ENCODE measurements at places on chromosomes 4 and X.
A peak's percentile ranks its signal among the peaks of the same experiment; 100 is the strongest.

DNA sequence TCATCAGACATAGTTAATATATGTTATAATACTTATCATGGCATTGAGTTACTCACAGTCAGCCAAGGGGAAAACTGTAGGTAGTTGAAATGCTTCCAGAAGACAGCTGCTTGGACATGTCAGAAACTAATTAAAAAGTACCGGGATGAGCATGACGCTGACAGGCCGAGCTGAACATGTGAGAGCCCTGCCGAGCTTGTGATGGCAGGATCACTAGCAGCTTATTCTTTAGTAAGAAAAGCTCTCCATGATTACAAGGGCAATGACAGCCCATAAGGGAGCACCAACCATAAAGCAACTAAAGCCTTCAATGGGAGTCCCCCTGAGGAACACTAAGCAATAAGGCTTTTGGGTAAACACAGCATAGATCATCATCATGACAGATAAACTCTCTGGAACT, 435.6 kb downstream of the TLL1 start:
- DNase-seq = no peak

DNA sequence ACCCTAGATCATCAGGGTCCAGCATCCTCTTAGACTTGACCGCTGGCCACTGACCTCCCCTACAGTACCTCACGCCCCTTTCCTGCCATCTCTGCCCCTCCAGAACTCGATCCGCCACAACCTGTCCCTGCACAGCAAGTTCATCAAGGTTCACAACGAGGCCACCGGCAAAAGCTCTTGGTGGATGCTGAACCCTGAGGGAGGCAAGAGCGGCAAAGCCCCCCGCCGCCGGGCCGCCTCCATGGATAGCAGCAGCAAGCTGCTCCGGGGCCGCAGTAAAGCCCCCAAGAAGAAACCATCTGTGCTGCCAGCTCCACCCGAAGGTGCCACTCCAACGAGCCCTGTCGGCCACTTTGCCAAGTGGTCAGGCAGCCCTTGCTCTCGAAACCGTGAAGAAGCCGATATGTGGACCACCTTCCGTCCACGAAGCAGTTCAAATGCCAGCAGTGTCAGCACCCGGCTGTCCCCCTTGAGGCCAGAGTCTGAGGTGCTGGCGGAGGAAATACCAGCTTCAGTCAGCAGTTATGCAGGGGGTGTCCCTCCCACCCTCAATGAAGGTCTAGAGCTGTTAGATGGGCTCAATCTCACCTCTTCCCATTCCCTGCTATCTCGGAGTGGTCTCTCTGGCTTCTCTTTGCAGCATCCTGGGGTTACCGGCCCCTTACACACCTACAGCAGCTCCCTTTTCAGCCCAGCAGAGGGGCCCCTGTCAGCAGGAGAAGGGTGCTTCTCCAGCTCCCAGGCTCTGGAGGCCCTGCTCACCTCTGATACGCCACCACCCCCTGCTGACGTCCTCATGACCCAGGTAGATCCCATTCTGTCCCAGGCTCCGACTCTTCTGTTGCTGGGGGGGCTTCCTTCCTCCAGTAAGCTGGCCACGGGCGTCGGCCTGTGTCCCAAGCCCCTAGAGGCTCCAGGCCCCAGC, 5.2 kb downstream of the FOXO4 start:
- DNase-seq = no peak

DNA sequence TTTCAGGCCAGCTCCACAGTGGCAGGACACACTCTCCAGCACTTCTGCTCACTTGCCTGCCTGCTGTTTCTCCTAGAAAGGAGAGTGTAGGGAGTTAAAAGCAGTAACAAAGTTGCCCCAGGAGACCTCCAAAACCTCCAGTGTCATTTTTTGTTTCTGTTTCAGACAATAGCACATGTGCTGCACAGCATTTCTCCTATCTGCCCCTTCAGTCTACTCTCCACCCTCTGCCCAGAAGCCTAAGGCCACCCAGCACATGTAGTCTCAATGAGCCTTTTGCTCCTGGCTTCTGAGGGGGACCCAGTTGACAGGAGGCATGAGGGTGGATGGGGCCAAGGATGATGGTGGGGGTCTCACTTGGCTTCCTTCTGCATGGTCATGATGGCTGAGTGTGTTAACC, 329.6 kb upstream of the CLNK start:
- DNase-seq = no peak

DNA sequence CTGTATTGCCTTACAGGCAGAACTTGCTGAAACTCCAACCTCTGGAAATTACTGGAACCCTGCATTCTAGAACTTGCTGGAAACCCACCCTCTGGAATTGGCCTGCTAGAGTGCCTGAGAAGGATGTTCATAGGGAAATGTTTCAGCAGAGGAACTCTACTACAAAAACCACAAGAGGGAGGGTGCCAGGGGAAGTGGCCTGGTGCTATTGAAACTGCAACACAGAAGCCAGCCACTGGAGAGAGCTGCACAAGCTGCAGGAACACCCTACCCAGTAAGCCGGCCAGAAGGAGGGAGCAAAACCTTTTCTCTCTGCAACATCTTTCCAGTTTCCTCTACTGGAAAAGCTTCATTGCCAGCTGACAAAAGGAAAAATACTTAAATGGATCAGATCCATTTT, 2.5 kb upstream of the BRWD3 start:
- peak; percentile 52 for DNase-seq

GRCh38 chr4:101035487-101035886, 311.8 kb downstream of the PPP3CA start:
- no peak for DNase-seq

- DNase-seq = no peak
These were observed 548.9 kb downstream of the PPP4R3C start for GRCh38 chrX:26914232-26914631.

DNA sequence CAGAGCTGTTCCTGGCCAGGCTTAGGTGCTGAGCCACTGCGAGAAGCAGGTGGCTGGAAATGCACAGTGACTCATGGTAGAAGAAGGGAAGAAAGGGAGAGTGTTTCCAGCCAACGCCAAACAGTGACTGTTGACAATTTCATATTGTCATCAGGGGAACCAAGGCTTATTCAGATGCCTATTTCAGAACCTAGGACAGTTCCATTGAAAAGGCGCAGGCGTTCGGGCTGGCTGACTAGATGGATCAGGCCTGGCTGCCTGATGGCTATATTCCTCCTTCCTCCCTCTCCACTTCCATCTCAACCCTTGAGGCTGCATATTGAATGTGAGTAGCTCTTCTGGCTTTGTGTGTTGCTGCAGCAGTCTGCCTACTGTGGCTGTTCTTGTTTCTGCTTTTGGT, 73.0 kb upstream of the FRMPD4 start:
- no peak for DNase-seq

- no peak for DNase-seq
These were observed 3.5 kb downstream of the ASMTL start for GRCh38 chrX:1449036-1449822.

GRCh38 chr4:136634121-136634520, 898.2 kb downstream of the PCDH18 start:
- DNase-seq = no peak

- no peak for DNase-seq
These were observed 8.3 kb upstream of the STBD1 start for GRCh38 chr4:76298227-76298626.

GRCh38 chr4:58477950-58478349, 1367.8 kb upstream of the IGFBP7 start:
- no peak for DNase-seq

- DNase-seq = no peak
These were observed 791.7 kb upstream of the AGA start for GRCh38 chr4:178233906-178234305.

- peak; percentile 77 for DNase-seq
These were observed 40.4 kb downstream of the ENPEP start for GRCh38 chr4:110516106-110516922.

GRCh38 chr4:3530051-3530450, 2.2 kb downstream of the LRPAP1 start:
- no peak for DNase-seq

DNA sequence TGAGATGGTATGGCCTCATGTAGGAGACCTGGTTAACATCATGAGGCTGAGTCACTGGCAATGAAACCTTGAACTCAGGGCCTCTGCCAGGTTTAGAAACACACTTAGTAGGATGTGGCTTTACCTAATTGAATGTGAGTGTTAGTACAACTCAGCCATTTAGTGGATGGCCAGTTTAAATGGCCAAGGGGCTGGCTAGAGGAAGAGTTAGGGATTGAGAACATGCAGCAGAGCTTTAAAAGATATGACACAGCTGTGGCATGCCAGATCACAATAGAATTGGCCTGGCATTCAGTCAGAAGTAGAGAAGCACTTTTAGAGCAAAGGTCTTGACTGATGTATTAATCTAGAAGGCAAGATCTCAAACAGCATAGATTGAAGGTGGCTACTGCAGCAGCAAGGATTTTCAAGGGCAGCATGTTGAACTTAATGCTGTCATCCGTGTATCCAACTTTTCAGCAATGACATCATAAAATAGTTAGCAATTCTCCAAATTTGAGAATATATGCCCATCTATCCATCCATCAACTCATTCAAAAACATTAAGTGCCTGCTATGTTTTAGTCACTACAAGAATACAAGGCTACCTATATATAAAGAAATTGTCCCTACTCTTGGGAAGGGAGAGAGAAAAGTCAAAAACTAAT, 170.4 kb downstream of the FRAS1 start:
- DNase-seq = no peak

GRCh38 chr4:48193096-48193836, 59.2 kb upstream of the TXK start:
- DNase-seq = no peak

GRCh38 chrX:118720058-118720707, 7.2 kb upstream of the IL13RA1 start:
- DNase-seq = no peak

- no peak for DNase-seq
These were observed 87.0 kb downstream of the PAK3 start for GRCh38 chrX:111182997-111183396.

DNA sequence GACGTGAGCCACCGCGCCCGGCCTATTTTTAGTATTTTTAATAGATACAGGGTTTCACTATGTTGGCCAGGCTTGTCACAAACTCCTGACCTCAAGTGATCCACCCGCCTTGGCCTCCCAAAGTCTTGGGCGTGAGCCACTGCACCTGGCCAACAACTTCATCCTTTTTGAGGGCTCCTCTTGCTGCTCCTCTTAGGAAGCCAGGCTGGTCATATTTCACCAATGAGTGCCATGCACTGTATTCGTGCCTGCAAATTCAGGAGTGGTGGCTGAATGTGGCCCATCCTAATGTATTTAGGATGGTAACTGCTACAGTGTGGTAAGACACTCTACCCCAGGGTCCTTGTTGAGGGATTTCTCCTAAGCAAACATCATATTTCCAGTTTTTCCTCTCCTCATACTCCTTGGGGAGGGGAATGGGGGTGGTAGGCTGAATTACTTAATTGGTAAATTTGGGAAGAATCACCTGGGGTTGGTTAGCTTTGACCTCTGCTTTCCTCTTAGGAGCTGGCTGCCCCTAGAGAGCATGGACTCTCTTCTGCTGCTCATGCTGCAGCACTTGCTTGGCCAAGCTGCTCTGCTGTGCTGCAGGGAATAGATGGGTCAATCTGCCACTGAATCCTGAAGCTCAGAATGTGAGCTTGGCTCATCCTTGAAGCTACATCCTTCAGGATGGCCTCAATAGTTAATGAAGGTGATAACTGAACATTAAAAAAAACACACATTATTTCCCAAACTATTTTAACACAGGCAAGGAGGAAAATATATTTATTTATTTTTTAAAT, 167.4 kb downstream of the HS3ST1 start:
- no peak for DNase-seq
